Left renal cortex interstitium (tissue), 4 donors: ENCODE measurements at places on chromosomes 4 and X. TPM values are rescaled to one million over a fixed set of nuclear protein-coding genes. Genes with fewer than 3 reads are reported as not detected.
A peak's percentile ranks its signal among the peaks of the same experiment; 100 is the strongest.

GRCh38 chrX:102652031-102652688 is 877 bp downstream of the GPRASP1 start:
- peak; percentile 23 for DNase-seq

- DNase-seq: no peak
Observed at GRCh38 chr4:48851651-48852050, 20.8 kb downstream of the OCIAD1 start.

DNA sequence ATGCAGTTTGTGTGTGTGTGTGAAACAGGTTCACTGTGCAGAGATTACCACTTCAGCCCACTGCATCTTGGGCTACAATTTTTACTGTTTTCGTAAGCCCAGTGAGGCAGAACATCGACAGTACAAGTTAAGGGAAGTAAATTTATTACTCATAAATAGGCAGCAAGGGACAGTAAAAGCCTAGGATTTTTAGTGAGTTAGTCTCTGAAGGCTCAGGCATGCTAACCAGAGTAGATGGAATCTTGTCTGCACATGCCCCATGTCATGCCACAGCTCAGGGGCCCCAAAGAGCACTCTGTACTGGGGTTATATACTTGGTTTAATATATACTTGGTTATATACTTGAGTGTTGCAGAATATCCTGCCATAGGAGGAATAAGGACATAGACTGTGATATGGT is 825.7 kb downstream of the TECRL start:
- no peak for DNase-seq

GRCh38 chr4:39682138-39682537 is 15.8 kb upstream of the UBE2K start:
- no peak for DNase-seq

DNA sequence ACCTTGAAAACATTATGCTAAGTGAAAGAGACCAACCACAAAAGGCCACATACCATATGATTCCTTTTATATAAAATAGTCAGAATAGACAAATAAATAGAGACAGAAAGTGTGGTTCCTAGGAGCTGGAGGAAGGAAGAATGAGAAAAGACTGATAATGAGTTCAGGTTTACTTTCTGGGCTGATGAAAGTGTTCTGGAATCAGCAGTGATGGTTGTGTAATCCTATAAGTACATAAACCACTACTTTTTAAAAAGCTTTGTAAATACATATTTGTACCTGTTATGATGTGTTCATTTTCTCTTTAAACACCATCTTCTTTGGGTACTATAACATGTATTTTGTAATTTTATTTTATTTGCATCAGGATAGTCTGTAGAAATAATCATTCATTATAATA is 20.6 kb downstream of the PIR start:
- DNase-seq: no peak

GRCh38 chr4:26342328-26343037 is 21.7 kb downstream of the RBPJ start:
- DNase-seq: no peak

GRCh38 chrX:153673428-153674218 is at the start of gene PNCK:
Gene PNCK (minus strand): TSS chrX:153673813. CDS start chrX:153673076, 737 bp downstream.
- no peak for DNase-seq

- no peak for DNase-seq
Observed at GRCh38 chrX:120428309-120428708, 40.8 kb downstream of the LAMP2 start.

GRCh38 chrX:96710031-96710430 is 25.4 kb downstream of the DIAPH2 start:
- no peak for DNase-seq

DNA sequence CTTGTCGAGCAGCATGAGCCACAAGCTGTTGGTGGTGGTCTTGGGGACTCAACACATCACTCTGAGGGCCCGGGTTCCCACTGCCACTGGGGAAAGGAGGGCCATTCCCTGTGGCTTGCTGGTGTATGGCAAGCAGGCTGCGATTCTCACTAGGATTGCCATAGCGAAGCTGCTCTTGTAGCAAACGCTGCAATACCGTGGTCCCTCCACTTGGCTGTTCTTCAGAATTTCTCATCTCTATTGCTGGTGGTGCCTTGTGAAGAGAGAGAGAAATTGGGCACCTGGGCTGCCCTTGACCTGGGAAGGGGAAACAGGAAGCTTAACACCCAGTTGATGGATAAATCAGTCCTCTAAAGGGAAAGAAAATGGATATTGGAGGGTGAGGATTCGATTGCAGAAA is 17.7 kb downstream of the AMOT start:
- no peak for DNase-seq

GRCh38 chr4:43782391-43782790 is 666.2 kb downstream of the KCTD8 start:
- DNase-seq: no peak

DNA sequence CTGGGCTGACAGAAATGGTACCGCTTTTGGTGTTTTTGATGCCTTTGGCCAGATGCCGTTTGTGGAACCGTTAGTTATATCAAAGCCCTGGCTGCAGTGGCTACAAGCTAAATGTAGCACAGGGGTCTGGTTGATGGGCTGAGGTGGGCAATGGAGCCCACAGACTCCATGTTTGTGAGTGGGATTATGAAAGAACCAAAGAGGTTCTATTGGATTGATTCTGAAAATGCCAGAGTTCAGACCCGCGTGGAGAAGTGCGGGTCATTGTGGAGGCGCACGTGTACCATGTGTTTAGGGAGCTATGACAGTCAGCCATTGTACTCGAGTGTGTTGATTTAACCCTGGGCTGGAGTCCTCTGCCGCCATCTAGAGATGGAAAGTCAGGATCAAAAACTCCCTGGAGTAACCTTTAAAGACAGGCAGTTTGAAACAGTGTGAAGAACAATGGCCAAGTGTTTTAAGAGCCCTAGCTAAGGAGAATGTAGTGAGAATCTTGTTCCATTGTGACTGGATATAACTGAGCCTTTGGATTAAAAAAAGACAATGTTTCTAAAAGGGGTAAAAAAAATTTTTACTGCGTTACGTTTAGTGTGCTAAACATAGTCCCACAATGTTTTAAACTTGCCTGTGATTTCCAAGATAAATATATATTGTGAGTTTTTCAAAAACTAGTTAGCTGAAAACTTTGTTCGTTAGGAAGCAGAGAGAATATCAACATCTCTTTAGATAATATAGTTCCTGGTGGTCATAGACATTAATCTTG is 12.7 kb downstream of the ART3 start:
- DNase-seq: no peak

DNA sequence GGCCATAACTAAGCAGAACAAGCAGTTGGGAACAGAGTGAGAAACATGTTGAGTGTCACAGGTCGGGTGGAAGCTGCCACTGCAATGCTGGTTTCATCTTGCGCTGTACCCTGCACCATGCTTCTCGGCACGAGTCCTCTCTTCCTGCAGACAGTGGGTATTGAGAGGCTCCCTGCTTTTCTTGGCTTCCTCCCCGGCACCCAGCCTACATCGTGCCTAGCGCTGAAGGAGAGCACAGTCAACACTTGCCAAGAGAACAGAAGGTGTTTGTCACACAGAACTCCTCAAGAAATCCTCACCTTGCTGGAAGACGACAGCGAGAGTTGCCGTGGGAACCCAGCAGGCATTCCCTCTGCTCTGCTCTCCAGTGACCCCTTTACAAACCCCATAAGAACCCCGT is 53.6 kb downstream of the EVC2 start:
- no peak for DNase-seq

DNA sequence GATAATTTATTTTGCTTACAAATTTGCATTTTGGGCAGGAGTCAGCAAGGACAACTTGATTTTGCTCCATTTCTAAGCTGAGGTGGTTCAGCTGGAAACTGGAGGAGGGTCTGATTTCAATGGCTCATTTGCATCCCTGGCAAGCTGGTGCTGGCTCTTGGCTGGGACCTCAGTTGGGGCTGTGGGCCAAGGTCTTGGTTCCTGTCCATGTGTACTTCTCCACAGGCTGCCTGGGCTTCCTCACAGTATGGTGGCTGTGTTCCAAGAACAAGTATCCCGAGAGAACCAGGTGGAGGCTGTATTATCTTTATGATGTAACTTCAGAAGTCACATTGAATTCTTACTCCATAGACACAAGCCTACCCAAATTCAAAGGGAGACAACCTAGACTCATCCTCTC is 77.0 kb upstream of the STX18 start:
- DNase-seq: no peak

DNA sequence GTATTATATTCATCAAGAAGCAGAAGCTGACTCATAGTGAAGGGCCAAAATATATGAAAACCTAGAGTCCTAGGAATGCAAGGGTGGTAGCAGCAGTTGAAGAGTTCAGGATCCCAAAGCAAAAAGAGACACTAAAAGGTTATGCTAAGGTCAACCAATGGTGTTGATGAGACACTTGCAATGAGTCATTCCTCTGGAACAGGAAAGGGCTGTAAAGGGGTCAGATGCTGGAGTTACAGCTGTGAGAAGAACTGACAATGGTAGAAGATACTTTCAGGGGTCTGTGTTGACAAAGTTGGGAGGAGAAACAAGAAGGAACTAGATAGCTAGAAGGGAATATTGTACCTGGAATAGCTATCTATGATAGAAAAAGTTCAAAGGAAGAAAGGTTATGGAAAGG is 47.5 kb downstream of the ZGRF1 start:
- DNase-seq: no peak

- DNase-seq: no peak
Observed at GRCh38 chr4:185709802-185710486, 102.0 kb downstream of the SORBS2 start.

DNA sequence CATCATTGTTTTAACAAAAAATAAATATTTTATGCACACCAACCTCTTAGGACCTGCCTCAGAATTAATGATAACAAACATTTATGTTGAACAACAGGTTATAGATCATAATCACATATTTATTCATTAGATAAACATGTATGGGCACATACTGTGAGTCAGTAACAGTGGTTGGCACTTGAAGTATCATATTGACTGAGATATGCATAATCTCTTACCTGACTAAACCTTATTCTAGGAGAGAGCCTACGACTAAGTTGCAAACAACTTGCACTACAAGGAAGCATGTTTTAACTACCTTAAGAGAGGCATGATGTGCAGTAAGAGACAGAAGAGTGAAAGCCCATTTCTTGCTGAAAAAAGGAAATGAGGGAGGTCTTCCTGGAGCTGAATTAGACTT is 6.5 kb upstream of the DACH2 start:
- no peak for DNase-seq

GRCh38 chr4:42549896-42550295 is 107.0 kb downstream of the ATP8A1 start:
- no peak for DNase-seq

GRCh38 chrX:149510386-149510785 is 5.3 kb upstream of the IDS start:
- no peak for DNase-seq

DNA sequence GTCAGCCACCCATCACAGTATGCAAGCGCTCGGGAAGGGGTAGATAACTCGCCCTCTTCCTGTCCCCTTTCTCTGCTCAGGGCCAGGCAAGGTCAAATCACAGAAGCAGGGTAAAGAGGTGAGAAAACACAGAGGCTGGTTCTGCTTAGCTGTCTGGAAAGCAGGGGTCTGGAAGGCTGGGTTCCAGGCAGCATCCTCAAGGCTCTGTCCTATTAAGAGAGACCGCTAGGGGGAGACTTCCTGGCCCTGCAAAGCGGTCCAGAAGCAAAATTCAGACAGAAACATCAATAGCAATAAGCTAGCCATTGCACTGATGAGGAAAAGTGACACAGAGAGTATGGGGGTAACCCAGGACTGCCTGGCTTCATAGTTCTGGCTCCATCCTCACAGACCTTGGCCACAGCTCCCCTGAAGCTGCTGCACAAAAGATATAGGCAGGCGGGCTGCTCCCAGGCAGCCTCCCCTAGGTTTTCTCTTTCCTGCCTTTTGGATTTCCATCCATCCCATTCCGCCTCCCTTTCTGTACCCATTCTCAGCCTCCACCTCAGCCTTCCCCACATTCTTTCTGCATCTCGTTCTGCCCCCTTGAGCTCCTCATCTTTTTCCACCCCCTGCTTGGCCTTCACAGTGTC is 308.5 kb downstream of the EVC2 start:
- peak; percentile 4 for DNase-seq

BMPR1B gene
- 20.4 TPM for polyA plus RNA-seq

NUP54 gene
- polyA plus RNA-seq: 77.7 TPM

GATA1 gene
- polyA plus RNA-seq: 0.38 TPM

CENPVL1 gene
- 0.30 TPM for polyA plus RNA-seq

PLRG1 gene
- 122 TPM for polyA plus RNA-seq

P2RY4 gene
- polyA plus RNA-seq: 0.51 TPM

CFAP99 gene
- polyA plus RNA-seq: 0.95 TPM

DIPK2B gene
- polyA plus RNA-seq: 9.8 TPM

AFM gene
- 13.4 TPM for polyA plus RNA-seq

CXCL11 gene
- polyA plus RNA-seq: 0.27 TPM

ANOS1 gene
- polyA plus RNA-seq: 8.6 TPM

RNF150 gene
- 27.1 TPM for polyA plus RNA-seq

P2RY10 gene
- polyA plus RNA-seq: 0.29 TPM

RAB9B gene
- 2.4 TPM for polyA plus RNA-seq

COX7B2 gene
- not detected for polyA plus RNA-seq

MAP3K15 gene
- polyA plus RNA-seq: 5.1 TPM

ESX1 gene
- not detected for polyA plus RNA-seq

RAB40A gene
- 2.9 TPM for polyA plus RNA-seq
